ENCODE measurements at places on chromosomes 7 and 10.
A peak's percentile ranks its signal among the peaks of the same experiment; 100 is the strongest.

- DNase-seq = no peak
Measured at GRCh38 chr7:34153656-34154270, 248.4 kb downstream of the BMPER start.

DNA sequence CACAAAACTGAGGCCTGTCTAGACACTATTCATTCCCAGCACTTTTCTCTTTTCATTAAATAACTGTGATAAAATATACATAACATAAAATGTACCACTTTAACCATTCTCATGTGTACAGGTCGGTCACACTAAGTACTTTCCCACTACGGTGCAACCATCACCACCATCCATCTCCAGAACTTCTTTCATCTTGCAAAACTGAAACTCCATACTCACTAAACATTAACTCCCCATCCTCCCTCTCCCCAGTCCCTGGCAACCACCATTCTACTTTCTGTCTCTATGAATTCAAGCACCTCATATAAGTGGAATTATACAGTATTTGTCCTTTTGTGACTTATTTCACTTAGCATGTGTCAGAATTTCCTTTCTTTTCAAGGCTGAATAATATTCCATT, 53.0 kb downstream of the ARHGAP12 start:
- DNase-seq = no peak

DNA sequence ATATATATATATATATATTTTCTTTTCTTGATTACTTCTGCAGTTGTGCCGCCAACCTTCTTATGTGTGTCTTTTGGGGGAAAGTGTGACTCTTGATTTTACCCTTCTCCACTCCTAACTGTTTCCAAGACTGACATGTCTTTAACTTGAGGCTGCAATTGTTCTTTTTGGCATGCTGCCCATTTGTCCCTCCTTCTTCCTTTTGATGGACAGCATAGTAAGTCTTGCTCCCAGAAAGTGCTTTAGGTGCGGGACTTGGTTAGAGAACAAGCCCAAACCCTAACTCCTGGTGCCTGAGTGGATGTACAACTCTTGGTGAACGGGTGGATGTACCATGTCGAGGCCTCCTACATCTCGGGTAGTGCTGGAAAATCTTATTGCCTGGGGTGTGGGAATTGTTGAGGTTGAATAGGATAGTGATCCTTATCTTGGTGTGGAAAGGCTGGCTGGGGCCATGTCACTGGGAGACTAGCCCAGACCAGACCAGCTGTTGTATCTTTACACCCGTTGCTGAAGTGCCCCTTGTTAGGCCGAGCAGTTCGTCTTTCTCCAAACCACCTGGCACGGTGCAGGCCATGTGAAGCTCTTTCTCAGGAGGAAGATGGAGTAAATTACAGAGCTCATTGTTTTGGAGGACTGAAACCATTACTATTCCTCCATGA, 16.3 kb downstream of the TCF7L2 start:
- DNase-seq = no peak

DNA sequence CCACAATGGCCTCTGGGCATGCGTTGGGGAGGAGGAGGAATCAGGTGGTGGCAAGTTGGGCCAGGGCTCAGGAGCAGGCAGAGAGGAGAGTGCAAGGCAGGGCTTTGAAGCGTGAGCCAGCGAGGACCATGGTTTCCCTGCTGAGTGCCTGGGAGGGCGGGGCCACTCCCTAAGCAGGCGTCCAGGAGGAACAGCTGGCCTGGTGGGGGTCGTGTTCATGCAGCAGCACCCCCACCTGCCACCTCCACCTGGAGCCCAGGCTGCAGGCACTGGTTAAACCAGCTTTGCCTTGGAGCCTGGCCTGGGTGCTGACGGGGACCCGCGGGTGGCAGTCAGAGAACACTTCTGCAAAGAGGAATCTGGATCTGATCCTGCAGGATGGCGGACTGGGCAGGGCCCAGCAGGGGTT, 24.2 kb upstream of the AQP1 start:
- DNase-seq = no peak

- no peak for DNase-seq
Measured at GRCh38 chr10:114943000-114943399, 5.0 kb downstream of the TRUB1 start.

- DNase-seq = no peak
Measured at GRCh38 chr7:155884225-155885166, 72.2 kb upstream of the SHH start.

DNA sequence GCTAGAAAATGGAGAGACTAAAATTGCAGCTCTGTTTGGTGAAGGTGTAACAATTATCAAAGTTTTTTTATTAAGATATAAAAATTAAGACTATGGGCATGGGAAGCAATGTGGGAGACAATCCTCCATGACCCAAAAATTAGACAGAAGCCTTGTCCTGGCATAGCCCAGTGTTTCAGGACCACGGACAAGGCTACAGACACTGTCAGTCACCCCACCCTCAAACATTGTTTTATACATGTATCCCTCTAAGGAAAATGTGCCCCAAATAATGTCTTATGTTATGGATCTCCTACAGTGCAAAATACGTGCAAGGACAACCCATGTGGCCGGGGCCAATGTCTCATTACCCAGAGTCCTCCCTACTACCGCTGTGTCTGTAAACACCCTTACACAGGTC, 24.0 kb downstream of the HABP2 start:
- peak; percentile 20 for DNase-seq

DNA sequence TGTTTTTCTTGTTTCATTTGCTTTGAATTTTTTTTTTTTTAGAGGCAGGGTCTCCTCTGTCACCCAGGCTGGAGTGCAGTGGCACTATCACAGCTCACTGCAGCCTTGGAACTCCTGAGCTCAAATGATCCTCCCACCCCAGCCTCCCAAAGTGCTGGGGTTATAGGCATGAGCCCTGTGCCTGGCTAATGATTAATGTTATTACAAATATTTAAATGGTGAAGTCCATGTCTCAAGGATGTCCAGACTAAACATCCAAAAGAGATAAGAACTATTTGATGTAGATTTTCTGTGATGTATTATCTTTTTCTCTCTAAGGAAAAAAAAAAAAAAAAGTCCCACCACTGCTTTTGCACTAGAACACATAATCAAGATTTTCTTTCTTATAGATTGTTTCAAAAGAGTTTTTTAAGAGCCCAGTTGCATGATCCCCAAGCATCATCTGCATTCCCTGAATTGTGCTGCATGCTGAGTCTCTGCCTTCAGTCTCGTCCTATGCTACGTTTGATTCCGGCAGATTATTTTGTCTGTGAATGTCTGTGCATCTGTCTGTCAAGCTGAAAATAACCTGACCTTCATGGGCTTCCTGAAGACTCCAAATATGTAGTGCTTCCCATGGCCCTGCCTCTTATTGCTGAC, 33.4 kb downstream of the MACROH2A2 start:
- no peak for DNase-seq

DNA sequence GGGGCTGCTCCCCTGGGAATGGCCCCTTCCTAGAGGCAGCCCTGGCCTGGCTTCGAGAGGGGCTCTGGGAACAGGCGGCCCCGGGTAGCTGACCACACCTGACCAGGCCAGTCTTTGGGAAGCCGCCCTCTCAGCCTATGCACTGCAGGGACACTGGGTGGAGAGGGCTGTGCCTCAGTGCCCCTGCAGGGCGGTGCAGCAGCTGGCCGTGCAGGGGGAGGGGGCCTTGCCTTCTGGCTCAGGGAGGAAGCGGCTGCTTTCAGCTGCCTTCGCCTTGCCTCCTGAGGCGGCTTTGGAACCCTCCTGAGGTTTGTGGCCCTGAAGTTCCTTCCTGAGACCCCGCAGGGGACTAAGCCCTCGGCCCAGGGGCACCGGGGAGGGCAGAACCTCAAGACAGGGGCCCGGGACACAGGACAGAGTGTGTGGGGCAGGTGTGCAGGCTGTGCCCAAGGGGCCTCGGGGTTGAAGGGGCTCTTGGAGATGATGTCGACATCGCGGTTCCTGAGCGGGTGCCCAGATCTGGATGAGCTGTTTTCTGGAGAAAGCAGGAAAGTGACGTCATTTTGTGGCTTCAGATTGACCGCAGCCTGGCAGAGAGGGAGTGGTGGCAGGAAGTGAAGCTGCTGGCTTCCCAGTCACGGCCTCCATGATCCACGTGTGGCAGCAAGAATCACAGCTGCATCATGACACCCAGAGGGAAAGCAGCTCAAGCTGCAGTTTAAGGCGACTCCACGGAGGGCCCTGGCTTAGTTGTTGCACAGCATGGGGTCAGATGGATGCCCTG, 17.7 kb downstream of the ADAM8 start:
- peak; percentile 99 for DNase-seq

DNA sequence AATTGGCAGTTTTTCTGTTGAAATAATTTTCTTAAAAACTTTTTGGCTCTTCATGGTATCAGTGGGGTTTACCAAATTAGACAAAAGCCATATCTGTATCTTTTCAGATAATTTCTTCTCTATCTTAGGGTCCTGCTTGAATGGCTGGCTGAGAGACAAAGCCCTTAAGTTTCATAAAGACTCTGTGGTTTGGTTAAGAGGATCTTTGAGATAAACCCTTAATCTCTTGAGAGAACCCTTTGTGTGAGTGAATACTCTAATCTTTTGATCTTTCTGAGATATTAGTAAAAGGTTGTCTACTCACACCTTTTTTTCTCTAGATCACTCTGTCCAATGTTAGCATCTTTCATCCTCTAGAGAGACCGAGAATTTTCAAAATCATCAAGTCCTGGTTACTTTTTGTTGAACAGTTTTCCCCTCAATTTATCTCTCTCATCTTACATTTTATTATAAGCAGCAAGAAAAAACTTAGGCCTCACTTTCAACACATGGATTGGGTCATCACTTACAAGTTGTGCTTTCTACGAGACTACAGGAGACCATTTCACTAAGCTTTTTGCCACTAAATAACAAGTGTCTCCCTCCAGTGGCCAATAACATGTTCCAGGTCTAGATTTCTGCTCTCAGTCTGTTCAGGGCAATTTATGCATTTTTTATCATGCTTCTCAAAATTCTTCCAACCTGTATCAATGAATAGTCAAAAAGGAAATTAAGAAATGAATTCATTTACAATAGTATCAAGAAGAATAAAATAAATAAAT, 28.4 kb downstream of the DNAJC9 start:
- peak; percentile 40 for DNase-seq

- no peak for DNase-seq
Measured at GRCh38 chr10:71359364-71360046, 37.2 kb upstream of the CDH23 start.

- no peak for DNase-seq
Measured at GRCh38 chr7:24700521-24701260, 56.6 kb downstream of the GSDME start.

GRCh38 chr10:73534857-73535256, 39.0 kb upstream of the PPP3CB start:
- DNase-seq = no peak

DNA sequence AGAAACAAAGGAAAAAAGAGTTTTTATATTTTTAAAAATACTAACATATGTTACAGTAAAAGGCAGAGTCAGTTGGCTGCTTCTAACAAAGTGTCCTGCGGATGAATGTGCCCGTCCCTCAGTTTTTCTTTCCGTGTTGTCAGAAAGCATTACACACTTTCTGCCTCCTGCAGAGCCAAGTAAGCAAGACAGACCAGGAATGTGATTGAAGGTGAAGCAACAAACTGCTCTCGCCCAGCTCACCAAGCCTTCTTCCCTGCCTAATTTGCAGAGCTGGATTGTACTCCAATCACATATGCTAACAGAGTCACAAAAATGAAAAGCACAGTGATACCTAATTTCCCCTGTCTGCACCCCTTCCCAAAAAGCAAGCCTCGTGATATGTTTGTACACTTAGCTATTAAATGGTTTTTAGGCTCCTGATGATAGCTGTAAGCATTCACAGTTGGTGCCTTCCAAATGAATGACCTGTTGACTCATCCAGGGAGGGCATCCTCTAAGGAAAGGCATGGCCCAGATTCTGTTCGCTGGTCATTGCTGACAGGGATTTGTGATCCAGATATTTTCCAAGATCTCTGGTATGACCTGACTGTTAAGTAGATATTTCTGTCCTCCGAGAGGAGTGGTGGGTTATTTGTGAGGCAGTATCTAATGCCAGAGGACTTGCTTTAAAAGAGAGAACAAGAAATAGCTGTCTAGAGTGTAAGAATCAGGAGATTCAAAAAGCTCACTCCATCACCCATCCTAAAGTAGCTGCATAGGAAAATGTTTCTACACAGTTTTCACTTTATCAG, 187.3 kb upstream of the PLXDC2 start:
- peak; percentile 39 for DNase-seq

- DNase-seq = peak; percentile 49
Measured at GRCh38 chr10:63720072-63720537, 198.9 kb downstream of the REEP3 start.

DNA sequence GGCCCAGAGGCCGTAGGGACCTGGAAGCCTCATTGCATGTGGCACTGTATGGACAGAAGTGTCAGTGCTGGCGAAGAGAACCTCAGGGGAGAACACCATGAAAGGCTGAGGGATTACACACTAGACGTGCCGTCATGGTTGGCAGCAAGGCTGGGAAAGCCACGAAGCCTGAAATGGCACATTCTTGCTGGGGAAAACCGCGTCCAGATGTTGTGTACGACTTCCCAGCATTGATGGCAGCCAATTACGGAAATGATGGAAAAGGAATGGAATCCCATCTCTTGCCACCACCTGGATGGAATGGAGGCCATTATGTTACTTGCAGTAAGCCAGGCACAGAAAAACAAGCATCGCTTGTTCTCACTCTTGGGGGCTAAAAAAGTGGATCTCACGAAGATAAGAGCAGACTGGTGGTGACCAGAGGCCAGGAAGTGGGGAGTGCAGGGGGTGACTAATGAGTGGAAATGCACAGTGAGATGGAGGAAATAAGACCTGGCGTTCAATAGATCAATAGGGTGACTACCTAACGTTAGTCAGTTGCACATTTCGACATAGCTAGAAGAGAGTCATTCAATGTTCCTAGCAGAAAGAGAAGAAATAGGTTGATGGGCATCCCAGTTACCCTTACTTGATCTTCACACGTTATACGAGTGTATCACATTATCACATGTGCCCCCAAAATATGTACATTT, 14.6 kb upstream of the PWWP2B start:
- no peak for DNase-seq

DNA sequence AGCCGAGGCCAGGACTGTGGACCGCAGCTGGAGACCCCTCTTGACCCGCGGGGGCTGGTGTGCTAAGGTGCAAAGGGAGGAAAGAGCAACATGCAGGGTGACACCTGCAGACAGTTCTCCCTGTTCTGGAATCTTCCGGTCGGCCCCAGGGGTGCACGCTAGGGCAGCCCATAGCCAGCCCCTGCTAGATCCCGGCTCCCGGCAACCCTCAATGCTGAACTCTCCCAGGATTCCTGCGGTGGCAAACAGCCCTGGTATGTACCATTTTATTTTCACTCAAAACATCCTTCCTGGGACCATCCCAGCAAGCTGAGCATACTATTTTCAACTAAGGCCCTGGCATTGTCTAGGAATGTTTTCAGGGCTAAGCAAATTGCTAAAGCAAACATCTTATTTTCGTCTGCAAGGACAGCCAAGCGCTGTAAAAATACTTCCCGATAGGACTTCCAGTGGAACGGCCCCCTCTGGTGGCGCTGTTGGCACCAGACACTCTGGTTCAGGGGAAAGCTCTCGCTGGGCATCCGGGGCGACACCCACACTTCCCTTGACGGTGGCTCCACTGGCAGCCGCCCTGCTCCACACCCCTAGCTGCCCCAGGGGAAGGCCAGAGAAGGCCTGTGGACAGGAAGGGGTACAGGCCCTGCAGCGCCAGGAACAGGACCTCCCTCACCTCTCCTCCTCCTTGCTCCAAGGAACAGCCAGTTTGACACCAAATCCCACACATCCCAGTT, 99.4 kb downstream of the CTBP2 start:
- peak; percentile 80 for DNase-seq

Measured in mesenchymal stem cell (in vitro differentiated cells and primary cell).